ENCODE measurements at places on chromosomes 13 and 19.

DNA sequence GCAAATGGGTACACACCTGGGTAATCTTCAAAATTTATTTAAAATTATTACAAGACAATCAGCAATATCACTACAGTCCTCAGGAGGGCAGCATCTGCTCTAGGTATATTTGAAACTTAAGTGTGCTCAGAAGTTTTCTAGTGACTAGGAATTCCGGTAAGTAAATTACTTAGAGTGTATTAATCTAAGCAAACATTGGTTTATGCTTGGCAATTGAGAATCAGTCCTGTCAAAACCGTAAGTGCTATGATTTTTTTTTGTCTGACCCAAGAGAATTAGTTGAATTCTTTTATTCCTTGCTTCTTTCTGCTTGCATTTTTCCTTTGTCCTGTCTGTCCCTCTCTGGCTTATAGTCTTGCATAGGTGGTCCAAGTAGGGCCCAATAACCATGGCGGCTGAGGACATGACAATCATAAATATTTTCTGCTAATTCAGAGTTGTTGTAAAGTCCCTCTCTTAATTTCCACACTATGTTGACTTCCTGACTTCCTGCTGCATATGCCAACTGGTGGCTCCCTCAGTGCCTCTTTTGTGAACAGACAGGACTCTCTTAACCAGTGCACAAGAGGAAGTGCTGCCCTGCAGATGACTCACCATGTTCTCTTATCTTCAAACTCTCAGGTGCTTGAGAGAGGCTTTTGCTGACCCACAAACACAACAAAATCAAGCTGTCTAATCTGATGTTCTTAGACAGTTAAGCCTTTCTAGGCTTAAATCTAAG lies 82.2 kb downstream of the SLAIN1 start:
- DNase-seq, result no peak

- no peak for DNase-seq
Observed at GRCh38 chr19:7628589-7629311, 595 bp downstream of the XAB2 start.

DNA sequence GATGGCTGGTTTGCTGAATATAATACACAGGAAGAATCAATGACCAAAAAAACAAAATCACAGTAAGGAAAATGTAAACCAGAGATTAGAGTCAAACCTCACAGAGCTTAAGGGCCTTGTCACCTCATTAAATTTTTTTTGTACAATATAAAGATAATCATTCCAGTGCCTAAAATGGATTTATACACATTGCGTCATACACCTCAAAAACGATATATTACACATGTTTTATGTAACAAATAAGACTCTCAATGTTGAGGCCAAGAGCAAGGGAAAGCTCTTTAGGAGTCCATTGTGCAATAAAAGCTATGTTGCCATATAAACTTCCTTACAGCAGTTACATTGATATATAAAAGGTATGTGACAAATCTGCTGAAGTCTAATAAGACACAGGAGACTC lies 856.7 kb upstream of the SLITRK1 start:
- DNase-seq, result no peak

DNA sequence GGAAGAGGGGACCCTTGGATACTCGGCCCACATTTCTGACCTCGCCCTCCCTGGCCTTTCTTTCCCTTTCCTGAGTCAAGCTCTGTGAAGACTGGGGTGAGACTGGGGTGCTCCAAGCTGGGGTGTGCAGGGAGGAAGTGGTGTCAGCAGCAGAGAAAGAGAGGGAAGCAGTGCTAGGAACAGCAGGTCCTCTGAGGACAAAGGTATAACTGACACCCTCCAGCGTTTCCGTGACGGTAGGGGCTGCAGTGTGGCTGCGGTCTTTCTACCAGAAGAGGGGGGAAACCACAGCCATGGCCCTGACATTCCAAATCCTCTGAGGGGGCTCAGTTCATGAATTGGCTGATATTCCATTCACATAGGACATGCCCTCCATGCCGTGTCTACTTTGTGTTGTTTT lies 1.1 kb downstream of the KIR3DL2 start:
- DNase-seq, result no peak

DNA sequence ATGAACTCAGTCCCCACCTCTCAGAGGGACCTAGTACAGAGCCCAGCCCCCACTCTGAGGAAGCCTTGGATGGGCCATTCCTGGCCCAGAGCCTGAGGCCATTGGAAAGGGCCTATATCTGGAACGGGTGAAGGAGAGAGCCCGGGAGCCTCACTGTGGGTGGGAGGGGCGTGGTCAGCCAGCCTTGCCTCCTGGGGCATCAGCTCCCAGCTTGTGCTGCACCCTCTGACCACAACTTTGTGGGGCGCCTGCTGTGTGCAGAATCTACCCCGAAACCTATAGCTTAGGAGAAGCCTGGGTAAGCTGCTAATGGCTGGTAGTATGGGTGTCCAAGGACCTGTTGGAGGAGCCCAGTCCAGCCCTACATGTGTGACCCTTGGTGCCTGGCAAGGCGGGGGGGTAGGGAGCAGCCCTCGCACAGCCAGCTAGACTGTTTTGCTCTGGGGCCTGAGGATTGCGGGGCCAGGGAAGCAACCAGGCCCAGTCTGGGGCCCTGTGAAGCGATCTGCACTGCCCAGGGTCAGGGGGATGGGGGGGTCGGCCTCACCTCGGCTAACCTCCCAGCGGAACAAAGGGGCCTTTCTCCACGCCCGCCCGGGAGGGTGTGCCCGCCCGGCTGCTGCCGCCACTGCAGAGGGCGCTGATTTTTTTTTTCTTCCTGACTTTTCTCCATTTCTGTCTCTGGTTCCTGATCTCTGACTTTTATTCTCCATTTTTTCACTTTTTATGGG lies 42.3 kb downstream of the LYL1 start:
- no peak for DNase-seq

DNA sequence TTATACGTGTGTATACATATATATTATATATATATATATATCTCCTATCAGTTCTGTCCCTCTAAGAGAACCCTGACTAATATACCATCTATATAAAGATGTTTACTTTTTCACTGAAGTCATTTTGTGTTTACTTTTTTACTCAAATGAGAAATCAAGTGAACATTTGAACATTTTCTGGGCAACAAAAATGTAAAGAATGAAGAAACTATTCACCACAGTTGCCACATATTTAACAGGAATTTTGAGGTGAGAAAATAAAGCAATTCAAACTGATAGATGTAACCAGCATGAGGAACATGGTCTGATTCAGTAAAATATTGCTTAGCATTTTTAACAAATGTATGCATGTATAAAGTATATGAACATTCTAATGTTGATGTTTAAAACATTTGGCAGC lies 299.2 kb upstream of the KLHL1 start:
- no peak for DNase-seq

DNA sequence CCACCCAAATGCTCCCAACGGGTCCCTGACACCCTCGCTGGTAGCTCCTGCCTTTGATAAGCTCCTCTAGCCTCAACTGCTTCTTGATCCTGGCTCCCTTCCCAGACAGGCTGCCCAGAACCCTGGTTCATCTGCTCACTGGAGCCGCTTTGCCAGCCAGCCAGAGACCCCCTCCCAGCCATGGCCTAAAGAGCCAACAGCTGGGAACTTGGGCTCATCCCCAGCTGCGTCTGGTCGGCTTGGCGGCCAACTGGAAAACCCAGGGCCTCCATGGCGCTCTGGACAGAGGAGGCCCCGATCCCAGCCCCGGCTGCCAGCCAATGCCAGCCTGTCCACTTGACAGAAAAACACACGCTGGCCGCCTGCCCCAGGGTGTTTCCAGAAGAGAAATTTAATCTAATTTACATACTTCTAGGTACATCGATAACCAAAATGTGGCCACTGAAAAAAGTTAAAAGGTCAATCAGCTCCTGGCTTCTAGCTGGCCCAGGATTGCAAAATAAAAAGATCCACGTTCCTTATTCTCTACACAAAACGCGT lies 3.0 kb upstream of the AKAP8L start:
- DNase-seq, result no peak
